RKO (cell line): ENCODE measurements at places on chromosomes 12 and 14.
A peak's percentile ranks its signal among the peaks of the same experiment; 100 is the strongest.

DNA sequence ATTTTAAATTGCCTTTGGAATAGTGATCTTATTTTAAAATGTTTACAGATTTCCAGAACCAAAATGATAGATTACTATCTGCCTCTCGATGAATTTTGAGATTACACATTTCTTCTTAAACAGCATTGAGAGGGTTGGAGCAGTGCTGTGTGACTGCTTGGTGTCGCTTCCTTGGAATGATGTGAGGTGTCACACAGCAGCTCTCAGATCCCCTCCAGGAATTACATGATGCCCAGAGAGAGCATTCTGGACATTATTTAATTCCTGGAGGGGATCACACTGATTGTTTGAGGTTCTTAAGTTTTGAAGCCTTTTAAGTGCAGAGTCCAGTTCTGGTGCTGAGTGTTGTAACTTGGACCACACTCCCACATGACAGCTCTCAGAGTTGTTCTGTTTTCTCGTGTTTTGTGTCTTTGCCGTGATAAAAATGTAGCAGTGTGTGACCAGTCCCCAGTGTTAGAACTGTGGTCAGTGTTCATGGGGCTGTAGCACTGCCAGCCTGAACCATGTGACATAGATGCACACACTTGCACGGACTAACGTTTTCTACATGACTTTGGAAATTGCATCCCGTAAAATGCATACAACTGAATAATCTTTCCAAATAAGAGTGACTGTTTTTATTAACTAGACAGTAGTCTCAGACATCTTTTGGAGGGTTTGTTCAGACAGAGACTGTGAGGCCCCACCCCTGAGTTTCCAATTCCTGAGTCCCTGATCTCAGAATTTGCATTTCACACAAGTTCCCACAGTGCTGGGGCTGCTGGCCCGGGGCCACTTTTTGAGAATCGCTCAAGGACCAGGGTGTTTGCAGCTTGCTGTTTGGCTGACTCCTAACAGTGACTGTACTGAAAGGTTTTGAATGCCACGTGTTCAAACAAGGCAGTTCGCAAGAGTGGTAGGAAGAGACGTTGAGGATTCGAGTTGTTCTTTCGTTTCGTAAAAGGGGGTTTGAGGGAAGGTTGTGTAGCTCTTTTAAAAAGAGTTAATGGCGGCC, 26.0 kb downstream of the XRCC3 start:
- DNase-seq: no peak

GRCh38 chr12:80813820-80814219, 97.1 kb downstream of the MYF5 start:
- DNase-seq: no peak

GRCh38 chr12:45040977-45041376, 9.9 kb downstream of the DBX2 start:
- DNase-seq: no peak

DNA sequence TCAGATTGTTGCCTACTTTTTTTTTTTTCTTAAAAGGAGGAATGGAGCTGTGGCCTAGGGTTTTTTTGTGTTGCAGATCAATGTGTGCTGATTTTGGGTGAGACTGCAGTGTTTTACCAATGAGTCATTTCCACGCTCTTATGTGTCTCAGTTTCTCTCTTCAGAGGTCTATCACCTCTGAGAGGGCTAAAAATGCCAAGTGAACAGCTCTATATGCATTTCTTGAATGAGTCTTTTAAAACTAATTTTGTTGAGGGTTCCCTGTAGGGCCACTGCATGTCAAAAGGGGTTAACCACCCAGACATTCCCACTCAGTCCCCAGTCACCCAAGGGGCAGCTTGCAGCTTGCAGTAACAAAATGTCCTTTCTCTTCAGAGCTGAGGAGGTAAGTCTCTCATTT, 24.3 kb upstream of the GLIPR1L2 start:
- DNase-seq: no peak

DNA sequence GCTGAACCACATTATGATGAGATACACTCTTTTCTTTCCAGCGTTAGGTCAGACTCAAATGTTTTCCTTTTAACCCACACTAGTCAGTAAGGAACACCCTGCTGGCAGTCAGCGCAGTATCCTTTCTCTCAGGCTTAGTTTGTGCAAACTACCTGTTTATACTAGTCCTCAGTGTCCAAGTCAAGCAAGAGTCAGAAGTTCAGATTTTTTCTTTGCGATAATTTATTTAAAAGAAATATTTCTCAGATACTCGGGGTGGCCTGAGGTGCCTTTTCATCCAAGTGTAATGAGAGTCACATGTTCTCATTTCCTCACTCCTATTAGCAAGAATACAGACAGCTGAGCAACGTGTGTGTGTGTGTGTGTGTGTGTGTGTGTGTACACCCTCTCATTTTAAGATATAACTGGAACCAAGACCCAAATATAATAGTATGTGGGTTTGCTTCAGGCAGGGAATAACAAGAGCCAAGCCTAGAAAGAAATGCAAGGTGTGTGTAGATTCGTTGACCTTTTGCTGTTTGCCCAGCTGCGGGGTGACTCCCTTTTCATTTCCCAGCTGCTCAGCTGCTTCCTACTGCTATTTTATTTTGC, 182.7 kb downstream of the KICS2 start:
- DNase-seq: no peak

GRCh38 chr14:24911324-24912109, 138.4 kb downstream of the STXBP6 start:
- no peak for DNase-seq

DNA sequence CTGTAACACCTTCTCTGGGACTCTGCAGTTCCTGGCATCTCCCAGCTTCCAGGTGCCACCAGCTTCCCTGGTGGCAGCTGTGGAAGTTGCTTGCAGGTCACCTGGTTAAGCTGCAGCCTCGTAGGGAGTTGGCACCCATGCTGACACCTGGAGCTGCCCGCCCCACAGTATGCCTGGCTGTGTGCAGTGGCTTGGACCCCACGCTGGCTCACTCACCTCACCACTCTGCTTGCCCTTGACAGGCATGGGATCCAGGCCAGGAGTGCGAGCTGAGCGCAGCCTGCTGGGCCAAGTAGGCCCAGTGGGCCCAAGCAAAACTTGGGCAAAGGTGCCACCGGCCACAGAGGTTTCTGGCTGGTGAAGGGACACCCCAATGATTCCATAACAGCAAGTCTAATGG, 48.5 kb downstream of the EGLN3 start:
- DNase-seq: no peak

DNA sequence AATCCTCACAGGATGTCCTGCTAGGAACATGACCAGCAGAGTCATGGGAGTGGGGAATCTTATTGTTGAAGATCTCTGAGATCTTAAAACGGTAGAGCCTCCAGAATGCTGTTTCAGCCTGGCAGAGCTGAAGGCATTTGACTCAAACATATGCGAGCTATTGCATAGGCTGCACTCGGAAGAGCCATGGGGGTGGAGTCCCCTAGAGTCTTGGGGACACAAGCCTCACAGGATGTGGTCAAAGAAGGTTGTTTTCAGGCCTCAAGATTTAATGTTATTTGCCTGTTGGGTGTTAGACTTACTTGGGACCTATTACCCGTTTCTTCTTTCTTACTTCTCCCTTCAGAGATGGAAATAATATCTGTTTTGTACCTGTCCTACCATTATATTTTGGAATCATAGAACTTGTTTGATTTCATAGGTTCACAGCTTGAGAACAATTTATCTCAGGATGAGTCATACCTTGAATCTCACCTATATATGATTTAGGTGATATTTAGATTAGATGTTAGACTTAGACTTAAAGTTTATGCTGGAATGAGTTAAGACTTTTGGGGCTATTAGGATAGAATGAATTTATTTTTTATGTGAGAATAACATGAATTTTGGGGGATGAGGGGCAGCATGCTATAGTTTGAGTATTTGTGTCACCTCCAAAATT, 172.2 kb upstream of the ATP2B1 start:
- no peak for DNase-seq

DNA sequence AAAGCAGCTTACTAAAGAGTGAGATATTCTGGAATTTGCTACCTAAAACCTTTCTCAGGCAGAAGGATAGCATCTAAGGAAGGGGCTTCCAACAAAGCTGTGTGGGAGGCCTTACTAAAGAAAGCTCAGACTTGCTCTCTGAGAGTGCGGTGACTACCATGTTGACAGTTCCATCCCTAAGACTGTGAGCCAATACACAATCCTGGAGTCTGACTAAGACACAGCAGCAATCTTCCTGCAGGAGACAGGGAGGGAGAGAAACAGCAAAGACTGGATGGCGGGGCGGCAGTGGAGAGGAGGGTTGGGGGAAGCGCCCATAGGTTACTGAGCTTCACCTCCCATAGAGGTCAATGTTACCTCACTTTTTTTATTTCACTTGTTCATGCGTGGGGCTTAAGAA, 70.9 kb downstream of the KITLG start:
- DNase-seq: no peak

- DNase-seq: no peak
Measured at GRCh38 chr14:56461276-56462275, 118.0 kb upstream of the TMEM260 start.

- no peak for DNase-seq
Measured at GRCh38 chr14:79661752-79662151, 549.6 kb downstream of the DIO2 start.

- DNase-seq: no peak
Measured at GRCh38 chr14:87960013-87960787, 32.8 kb downstream of the GALC start.

DNA sequence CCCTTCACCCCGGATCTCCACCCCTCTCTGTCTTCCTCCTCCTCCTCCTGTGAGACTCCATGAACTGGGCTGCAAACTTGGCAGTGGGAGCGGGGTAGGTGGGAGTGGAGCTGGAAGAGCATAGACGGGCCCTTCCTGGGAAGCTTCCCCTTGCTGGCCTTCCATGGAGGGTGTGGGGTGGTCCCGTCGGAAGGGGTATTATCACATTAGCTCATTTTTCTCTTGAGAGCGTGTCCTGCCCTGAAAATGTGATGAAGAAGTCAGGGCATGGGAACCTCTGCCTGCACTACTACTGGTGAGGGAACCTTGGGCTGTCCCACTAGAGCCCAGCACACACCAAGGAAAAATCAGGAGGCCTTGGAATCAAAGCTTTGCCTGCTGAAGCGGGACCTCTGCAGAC, 66.5 kb downstream of the CACNA1C start:
- no peak for DNase-seq

DNA sequence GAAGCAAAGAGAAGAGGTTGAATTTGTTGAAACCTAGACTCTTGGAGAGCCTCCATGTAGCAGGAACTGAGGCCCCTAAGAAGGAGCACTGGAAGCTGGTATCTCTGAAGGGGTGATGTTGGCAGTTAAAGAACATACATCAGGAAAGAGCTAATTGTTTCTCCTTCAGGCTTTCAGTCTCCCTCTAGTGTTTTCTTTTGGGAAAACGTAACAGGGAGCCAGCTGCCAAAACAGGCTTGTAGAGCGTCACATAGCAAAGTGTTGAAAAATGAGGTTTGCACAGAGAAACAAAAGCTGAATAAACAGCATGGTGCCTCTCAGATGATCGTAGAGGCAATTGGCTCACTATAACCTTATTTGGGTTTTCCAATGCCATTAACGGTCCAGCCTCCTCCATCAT, 46.9 kb upstream of the CAND1 start:
- peak; percentile 58 for DNase-seq

DNA sequence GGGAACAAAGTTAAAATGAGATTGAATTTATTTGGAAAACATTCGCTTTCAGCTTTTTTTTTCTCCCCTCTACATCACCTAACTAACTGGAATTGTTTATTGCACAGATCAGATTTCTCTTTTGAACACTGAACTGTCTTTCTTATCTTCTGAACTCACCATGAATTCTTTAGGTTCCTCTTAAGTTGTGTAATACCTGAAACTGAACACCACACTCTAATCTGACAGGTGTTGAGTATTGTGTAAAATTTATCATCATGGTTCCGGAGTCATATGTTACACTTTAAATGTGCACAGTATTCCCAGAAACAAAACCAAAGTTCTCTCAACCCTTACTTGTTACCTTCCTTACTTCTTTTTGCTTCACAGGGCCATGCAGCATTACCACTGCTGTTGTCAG, 66.8 kb downstream of the TGFB3 start:
- DNase-seq: no peak

- peak; percentile 66 for DNase-seq
Measured at GRCh38 chr12:117212563-117213190, 22.4 kb upstream of the FBXO21 start.

GRCh38 chr14:105863296-105864108, 337.1 kb downstream of the TMEM121 start:
- DNase-seq: no peak

- no peak for DNase-seq
Measured at GRCh38 chr14:103194256-103195045, 71.2 kb downstream of the TNFAIP2 start.

DNA sequence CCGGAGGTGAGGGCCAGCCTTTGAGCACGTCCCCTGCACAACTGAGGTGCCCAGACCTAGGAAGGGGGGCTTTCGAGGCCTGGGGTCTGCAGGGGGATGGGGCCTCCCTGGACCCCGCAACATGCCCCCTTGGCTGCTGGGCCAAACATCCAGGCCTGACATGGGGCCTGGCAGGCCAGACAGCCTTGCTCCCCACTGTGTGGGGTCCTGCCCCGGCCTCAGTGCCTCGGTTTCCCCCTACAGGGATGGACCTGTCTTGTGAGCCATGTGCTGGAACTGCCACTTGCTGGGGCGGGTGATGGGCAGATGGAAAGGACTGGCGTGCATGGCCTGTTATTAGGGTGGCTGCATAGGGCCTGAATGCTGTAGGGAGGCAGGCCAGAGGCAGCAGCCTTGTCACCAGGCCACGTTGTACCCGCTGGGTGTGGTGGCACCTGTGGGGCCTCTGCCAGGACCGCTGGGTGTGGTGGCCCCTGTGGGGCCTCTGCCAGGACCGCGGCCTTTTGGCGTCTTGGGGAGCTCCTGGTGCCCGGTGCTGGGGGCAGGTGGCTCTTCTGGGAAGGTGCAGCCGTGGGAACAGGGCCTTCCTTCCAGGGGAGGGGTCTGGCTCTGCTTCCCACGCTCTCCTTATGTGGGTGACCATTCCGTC, 20.4 kb downstream of the ASPG start:
- no peak for DNase-seq

DNA sequence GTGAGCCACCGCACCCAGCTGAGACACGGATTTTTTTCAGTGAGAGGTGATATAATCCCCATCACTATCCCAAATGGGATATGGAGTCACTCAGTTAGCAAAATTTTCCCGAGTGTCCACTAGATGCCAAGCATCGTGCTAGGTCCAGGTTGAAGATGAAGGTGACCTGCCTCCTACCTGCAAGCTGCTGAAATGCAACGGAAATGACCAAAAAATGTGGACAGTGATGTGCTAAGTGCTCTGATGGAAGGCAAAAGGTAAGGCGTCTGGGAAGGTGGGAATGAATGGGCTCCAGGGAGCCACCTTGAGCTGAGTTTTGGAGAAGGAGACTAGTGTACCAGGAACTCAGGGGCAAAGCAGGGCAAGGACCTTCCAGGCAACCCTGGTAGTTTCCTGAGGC, 64.6 kb downstream of the CALM1 start:
- DNase-seq: no peak

- peak; percentile 67 for DNase-seq
Measured at GRCh38 chr12:18578191-18578590, 159.6 kb downstream of the PLCZ1 start.

GRCh38 chr12:20624718-20625117, 70.4 kb upstream of the SLCO1C1 start:
- DNase-seq: peak; percentile 63

GRCh38 chr12:118038137-118038536, 21.6 kb downstream of the RFC5 start:
- DNase-seq: no peak

- DNase-seq: no peak
Measured at GRCh38 chr14:81884382-81884781, 350.7 kb upstream of the SEL1L start.
